SK-MEL-5 (cell line): ENCODE measurements at places on chromosomes 3 and 15. TPM values are rescaled to one million over a fixed set of nuclear protein-coding genes. Genes with fewer than 3 reads are reported as not detected.

MORC1 gene
- total RNA-seq = 0.11 TPM in 1 of 2 replicates, not detected in the other

GOLGA8J gene
- total RNA-seq = 0.16 TPM in 1 of 2 replicates, not detected in the other

TMEM108 gene
- total RNA-seq = 0.13 TPM in 1 of 2 replicates, not detected in the other

RASSF1 gene
- 8.3 and 9.3 TPM in 2 replicates for total RNA-seq

SHQ1 gene
- 25.9 and 26.3 TPM in 2 replicates for total RNA-seq

SNRPN gene
- 73.5 and 76.8 TPM in 2 replicates for total RNA-seq

DNA sequence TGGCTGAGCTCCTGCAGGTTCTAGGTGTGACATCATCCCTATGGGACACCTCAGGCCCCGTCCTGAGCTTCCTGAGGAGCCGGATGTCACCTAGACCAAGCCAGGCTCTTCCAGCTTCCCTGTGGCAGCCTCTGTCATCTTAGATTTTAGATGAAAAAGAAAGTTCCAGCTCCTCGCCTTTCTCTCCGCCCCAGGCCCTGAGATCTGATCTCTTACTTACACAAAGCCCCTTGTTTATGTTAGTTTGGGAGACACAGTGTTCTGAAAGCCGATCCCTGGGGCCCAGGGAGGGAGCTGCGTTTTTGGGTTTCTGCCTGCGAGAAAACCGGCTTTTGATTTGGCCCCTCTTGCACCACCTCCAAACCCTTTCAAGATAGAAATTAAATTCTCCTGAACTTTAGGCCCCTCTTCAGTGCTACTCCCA, 40.2 kb upstream of the FAM107A start:
- peak; percentile 24 for DNase-seq

DNA sequence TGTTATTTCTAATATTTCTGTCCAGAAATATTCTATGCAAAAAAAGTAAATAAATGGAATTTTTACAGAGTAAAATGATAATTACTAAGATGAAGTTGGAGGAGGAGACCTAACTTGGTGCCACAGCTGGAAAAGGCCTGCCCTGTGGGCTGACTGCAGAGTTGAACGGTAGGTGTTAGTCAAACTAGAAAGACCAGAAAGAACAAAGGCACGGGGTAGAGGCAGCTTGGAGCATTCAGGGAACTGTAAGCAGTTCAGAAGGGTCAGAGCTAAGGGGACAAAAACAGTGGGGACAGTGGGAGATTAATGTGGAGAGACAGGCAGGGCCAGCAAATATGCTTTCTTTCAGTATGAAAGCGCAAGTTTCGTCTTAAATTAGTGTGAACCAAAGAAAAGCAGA, 39.3 kb upstream of the PTPRG start:
- DNase-seq = no peak

GRCh38 chr15:97156739-97157265, 803.7 kb upstream of the ARRDC4 start:
- DNase-seq = no peak

DNA sequence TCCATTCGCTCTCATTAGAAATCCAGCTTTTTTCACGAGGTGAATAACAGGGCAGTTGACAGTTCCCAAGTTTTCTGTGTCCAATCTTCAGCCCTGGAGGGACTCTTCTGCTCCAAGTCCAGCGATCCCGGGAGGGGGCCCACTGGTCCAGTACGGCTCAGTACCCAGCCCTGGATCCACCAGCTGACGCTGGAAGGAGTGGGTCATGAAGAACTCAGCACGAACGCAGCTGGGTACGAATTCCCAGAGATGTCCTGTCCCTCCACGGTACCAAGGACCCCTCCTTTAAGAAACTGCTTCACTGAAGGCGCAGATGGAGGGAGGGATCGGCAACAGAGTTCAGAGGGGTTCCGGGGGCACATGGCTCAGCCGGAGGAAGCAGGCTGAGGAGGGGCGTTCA, 16.5 kb upstream of the CLK3 start:
- DNase-seq = no peak

- DNase-seq = no peak
These were observed 280.7 kb upstream of the TLE3 start for GRCh38 chr15:70378126-70379031.

DNA sequence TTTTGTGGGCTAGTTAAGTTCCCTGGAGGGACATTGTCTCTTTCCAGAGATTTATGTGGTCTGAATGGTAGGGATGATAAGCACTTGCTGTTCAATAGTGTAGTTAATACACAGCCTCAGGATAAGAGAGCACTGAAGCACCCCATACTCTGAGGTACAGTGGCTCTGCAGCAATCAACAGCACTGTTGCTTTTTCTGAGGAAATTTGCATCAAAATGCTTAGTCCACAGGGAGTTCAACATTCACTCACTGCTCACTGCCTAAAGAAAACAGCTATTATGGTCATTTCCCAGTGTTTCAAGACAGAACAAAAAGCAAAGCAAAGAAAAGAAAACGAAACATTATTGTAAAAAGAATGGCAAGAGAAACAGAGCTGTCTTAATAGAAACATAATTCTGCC, 441.9 kb downstream of the PLOD2 start:
- DNase-seq = no peak

DNA sequence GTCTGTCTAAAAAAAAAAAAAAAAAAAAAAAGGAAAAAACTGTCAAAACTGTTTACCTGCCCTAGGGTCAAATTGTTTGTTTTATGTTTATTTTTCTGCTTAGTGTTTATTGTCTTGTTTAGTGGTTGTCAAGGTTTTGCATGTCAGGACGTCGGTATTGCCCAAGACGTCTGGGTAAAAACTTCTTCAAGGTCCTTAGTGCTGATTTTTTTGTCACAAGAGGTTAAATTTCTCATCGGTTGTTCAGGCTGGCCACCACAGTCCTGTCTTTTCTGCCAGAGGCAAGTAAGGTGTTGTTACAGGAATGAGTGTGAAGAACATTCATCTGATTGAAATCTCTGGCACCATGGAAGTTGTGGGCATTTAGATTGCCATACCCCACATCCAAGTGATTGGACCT, 7.0 kb downstream of the DET1 start:
- DNase-seq = no peak

DNA sequence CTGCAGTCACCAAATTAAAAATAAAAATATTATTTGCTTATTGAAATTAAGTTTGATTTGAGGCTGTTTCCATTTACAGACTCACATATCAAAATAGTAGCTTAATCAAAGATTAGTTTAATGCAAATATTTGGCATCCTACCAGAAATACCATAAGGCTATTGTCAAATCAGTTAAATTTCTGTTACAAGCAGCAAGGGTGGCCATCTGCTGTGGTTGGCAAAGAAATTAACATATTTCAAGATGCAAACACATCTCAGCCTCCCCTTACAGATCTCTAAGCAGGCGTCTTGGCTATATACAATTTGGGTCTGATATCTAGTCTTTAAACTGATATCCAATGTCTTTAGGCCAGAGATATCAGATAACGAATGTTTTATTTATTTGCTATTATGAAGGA, 83.2 kb upstream of the NEDD4 start:
- DNase-seq = no peak

- DNase-seq = peak; percentile 15
These were observed 205.6 kb downstream of the TBC1D2B start for GRCh38 chr15:77871852-77872371.

- no peak for DNase-seq
These were observed 119.1 kb downstream of the SV2B start for GRCh38 chr15:91219206-91219605.

- DNase-seq = no peak
These were observed 12.9 kb downstream of the HACD2 start for GRCh38 chr3:123571973-123572365.

GRCh38 chr15:49490966-49491365, 67.9 kb downstream of the FGF7 start:
- DNase-seq = no peak

GRCh38 chr15:41499109-41499851, 5.6 kb downstream of the ITPKA start:
- DNase-seq = no peak
